ENCODE measurements at places on chromosomes 3 and 15.

DNA sequence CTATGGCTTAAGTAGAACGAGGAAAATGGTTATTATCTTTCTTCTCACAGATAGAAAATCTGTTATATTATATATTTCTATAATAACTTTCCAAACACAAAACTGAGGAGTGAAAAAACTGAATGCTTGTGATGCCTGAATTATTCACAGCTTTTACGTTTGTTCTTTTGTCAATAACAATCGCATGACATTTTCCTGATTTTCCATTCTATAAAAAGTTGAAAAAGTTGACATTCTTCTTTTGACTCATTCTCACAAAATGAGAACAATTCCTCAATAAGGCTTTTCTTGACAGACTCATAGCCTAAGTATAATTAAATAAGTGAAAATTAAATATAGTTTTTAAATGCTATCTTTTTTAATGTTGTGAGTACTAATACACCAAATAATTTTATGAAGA, 288.8 kb upstream of the TGFBR2 start:
- no peak for DNase-seq

DNA sequence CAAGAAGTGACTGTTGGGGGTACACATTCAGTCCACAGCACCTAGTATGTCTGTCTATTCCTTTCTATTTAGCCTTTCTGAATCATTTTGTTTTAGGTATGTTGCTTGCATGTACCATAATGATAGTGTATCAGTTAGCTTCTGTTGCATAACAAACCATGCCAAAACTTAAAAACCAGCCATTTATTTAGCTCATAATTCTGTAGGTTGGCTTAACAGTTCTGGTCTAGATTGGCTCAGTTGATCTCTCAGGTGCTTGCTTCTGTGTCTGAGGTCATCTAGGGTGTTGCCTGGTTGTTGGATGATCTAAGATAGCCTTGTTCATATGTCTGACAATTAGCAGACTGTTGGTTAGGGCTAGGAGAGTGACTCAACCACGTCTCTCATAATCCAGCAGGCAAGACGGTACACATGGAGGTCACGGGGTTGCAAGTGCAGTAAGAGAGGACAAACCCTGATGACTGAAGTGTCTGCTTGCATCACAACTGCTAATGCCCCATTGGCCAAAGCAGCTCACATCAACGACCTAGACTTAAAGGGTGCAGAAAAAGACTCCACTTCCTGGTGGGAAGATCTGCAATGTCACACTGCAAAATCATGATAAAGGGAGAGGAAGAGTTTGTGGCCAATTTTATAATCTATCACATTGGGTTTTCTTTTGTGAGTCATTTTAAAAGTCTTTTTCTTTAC, 6.8 kb upstream of the PDCD6IP start:
- DNase-seq = no peak

DNA sequence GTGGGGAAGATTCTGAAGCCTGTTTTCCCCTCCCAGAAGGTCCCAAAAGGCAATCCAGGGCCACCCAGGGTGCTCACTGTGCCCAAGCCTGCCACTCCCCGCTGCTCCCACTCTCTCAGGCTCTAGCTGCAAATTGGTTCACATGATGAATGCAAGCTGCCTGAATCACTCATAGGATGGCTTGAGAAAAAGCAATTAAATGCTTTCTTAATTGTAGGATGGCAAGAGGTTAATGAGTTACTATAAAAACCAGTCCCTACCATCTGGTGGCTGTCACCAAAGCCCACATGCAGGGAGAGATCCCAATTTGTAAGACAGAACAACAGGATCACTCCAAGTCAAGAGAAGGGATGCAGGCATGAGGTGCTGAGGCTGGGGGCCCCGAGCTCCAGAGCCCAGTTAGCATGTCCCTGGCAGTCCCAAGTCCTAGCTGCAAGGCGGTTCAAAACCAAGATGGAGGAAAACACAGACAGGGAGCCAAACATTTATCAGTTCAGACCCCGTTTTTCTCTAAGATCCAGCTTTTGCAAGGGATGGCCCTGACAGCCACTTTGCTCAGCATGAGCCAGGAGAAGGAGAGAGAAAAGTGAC, 207.1 kb downstream of the UACA start:
- no peak for DNase-seq

DNA sequence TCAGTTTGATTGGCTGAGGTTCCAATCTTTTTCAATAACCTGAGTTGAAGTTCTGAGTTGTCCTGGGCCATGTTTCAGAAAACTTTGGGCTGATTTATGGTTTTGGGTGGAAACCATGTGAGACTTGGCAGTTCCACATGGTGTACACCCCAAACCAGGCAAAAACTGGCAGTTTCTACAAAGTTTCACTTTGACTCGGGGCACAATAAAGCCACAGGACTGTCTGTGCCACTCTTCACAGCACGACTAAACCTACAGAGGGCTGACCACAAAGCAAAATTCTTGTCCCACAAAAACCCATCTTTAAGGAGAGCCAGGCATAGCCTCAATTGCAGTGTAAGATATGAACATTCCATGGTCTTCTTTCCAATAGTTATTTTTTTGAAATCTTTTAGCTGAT, 155.0 kb downstream of the DUT start:
- no peak for DNase-seq

GRCh38 chr3:31635545-31635944, 102.8 kb downstream of the STT3B start:
- no peak for DNase-seq

DNA sequence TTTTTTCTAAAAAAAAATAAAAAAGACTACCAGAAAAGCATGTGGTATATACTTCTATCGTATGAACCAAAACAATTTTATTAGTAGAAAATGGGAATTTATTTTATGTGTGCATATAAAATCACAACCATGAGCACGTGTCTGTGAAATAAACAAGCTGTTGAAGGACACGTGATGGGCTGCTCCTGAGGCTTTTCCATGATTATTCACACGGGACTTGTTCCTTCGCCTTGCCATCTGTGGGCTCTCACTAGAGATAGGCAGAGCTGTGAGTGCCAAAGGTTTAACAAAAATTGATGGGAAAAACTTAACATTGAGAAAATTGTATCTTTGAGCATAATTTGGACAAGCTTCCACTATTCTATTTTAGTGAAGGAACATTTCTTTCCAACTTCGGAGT, 12.4 kb upstream of the ETV5 start:
- no peak for DNase-seq

GRCh38 chr15:20358066-20358778, 183.4 kb downstream of the GOLGA6L6 start:
- DNase-seq = no peak

DNA sequence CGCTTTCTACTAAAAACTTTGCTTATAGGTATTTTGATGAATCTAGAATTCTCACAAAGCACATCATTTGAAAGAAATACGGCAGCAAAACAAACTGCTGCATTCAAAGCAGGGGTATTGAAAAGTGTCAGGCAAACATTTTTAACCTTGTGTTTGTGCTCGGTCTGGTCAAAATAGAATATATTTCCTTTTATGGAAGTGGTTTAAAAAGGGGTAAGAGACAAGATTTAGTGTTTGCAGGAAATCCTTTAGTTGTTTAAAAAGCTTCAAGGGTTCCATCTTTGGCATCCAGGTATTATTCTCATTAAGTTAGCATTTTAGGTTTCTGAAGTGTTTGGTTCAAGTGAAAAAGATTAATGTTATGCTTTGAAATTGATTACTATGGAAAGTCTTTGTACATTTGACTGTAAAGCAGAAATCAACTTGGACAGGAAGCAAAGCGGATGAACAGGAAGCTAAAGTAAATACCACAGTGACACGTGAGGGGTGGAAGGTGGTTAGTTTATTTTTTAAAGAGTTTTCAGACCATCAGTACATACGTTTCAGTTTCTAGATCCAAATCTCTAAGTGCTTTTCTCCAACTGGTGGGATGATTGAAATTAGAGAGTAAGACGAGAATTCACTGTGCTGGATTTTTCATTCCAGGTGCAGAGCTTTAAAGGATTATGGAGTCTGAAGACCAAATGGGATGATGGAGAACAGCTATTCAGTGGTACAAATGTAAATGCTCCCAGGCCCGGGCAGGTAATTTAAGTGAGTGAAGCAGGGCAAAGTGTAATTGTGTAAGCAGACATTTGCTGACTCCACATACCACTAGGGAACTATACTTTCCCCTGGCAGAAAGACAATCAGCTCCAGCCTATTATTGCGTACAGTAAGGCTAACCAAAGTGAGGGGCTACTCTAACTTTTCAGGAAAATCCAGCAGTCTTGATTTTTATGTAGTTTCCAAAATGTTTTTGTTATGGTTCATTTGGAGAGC, 341.8 kb upstream of the TBL1XR1 start:
- DNase-seq = no peak

- DNase-seq = peak; percentile 99
Observed at GRCh38 chr3:57974796-57975388, 33.3 kb upstream of the FLNB start.

GRCh38 chr15:97840501-97840900, 120.0 kb upstream of the ARRDC4 start:
- DNase-seq = no peak

- DNase-seq = peak; percentile 25
Observed at GRCh38 chr3:43638594-43639447, 17.0 kb upstream of the ANO10 start.

DNA sequence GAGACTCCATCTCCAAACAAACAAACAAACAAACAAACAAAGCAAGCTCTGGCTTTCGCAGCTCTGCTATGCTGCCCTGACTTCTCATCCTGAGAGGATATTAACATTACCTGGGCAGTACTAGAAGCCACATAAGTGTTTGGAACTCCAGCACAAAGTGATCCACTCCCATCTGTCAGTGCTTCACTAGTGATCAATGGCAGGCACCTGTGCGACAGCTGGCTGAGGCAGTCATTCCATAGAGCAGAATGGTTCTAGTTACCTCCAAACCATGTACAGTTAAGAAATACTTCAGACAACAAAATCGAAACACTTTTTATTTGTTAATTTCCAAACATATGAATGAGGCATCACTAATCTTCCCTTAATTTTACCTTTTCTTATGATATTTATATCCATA, 2.8 kb upstream of the MB21D2 start:
- no peak for DNase-seq

- DNase-seq = no peak
Observed at GRCh38 chr3:60282866-60283265, 968.4 kb downstream of the FHIT start.

- DNase-seq = peak; percentile 59
Observed at GRCh38 chr3:139774560-139775302, 97.0 kb upstream of the NMNAT3 start.

GRCh38 chr3:126480206-126480605, 4.5 kb upstream of the ZXDC start:
- DNase-seq = no peak

GRCh38 chr15:33801954-33802353, 166.3 kb upstream of the CHRM5 start:
- no peak for DNase-seq

- DNase-seq = peak; percentile 59
Observed at GRCh38 chr15:99105514-99106341, 848 bp downstream of the SYNM start.

DNA sequence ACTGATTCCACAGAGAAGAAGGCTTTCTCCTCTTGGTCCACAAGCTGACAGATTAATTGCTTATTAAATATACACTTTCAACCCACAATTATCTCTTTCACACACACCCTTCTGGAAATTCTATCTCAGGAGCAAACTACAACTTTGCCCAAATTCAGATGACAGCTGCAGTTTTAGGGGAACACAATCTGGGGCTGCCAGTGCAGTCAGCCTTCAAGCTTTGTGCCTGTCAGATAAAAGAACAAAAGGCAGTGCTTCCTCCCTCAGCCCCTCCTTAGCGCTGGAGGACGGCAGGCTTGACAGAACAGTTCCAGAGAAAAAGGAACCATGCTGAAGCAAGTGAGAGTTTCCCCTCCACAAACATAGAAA, 99.6 kb downstream of the TMCC1 start:
- no peak for DNase-seq

GRCh38 chr3:43879166-43879565, 188.4 kb downstream of the ABHD5 start:
- DNase-seq = no peak

DNA sequence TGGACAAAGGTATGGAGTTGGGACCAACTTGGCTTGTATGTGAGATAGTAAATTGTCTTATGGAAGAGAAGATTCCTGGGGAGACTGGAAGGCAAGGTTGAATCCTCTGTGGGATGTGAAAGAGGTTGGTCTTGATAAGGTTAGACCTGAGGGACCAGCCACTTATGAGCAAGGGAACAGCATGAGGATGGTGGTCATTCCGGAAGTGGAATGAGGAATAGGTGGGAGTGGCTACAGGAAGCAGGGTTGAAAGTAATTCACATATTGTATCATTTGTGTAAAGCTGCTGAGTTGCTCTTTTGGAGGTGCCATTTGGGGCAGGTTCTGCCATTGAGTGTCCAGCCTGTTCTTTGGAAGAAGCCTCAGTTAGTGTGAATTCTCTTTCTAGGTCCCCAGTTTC, 13.2 kb downstream of the USP13 start:
- no peak for DNase-seq

DNA sequence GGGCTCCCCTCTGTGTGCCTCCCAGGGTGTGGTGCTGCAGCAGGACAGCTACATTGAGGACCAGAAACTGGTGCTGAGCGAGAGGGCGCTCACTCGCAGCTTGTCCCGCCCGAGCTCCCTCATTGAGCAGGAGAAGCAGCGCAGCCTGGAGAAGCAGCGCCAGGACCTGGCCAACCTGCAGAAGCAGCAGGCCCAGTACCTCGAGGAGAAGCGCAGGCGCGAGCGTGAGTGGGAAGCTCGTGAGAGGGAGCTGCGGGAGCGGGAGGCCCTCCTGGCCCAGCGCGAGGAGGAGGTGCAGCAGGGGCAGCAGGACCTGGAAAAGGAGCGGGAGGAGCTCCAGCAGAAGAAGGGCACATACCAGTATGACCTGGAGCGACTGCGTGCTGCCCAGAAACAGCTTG, 53.7 kb downstream of the KLHL25 start:
- no peak for DNase-seq

GRCh38 chr15:78425643-78426042, 12.4 kb upstream of the IREB2 start:
- no peak for DNase-seq

DNA sequence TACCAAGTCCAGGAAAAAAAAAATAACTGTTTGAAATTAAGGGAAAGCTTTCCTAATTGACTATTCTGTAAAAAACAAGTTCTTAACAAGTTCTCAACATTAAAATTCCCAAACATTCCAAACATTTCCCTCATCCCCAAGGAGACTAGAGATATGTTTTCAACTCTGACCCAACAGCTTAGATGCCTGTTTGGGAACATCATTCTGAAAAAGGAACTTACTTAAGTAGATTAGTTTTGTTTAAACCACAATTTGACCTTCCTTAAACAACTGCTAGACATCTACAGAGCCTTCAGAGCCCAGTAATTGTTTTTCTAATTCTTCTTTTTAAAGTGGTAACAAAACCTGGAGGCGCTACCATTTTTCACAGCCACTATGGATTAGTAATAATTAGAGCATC, 12.8 kb downstream of the UBR1 start:
- peak; percentile 41 for DNase-seq

GRCh38 chr3:93973131-93974126, at the start of gene PROS1:
Gene PROS1 (minus strand): TSS chr3:93973896. CDS start chr3:93973749, 147 bp downstream.
- peak; percentile 74 for DNase-seq

- DNase-seq = no peak
Observed at GRCh38 chr3:136505676-136506075, 246.5 kb downstream of the STAG1 start.

Measured in fibroblast of upper back skin (primary cell).